ENCODE measurements at places on chromosomes 4 and X.

GRCh38 chr4:165541851-165542459, 163.1 kb downstream of the CPE start:
- DNase-seq: no peak

DNA sequence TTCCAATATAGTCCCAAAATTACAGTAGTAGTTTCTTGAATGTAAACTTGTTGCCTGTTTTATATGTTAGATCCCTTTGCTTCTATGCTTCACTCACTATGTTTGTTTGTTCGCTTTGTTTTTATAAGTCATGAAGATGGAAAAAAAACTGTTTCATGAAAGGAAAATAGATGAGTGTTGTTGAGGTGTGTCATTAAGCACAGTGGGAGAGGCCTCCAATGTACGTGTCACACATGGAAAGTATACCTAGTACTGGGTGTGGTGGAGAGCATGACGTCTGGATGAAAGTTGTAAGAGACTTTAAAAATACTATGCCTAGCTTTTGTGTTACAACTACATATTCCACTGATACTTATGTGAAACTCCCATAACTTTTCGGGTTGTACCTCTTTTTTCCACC, 28.4 kb downstream of the PLS3 start:
- DNase-seq: no peak

GRCh38 chr4:140695483-140695882, 60.7 kb downstream of the TBC1D9 start:
- no peak for DNase-seq

GRCh38 chr4:124025000-124025399, 628.4 kb downstream of the SPRY1 start:
- no peak for DNase-seq

DNA sequence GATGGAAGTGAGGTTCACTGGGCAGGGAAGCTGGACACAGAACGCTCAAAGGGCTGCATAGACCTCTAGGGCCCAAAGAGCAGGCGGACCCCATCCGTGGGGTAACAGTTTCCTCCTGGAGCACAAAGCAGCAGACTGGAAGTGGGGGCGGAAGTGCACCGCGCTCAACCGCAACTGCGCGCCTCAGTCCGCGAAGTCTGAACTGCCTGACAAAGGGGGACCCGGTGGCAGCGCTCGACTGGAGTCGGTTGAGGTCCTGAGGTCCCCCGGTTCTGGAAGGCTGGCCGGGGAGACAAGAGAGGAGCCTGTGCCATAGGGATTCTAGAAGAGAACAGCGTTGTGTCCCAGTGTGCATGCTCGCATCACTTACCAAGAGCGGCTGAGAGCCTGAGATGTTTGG, 58.5 kb downstream of the ALPK1 start:
- no peak for DNase-seq

- no peak for DNase-seq
Observed at GRCh38 chrX:13661735-13662288, 8.9 kb downstream of the TCEANC start.

GRCh38 chr4:1098311-1098925, 14.9 kb downstream of the RNF212 start:
- DNase-seq: no peak

DNA sequence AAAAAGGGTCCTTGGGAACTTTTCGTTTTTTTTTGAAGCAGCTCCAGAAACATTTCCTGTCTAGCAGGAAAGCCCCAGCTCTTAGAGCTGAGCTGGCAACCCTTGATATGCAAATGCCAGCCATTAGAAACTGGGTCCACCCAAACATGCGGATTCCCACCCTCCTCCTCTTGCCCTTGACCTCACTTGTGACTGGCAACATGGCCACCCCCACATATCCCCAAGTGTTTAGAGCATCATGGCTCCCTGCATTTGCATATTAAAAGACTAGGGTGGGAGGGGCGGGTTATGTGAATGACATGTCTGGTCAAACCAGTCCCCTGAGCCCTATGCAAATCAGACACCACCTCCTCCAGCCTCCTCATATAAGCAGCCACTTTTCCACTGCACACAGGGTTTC, 671.1 kb downstream of the FAT4 start:
- DNase-seq: no peak

DNA sequence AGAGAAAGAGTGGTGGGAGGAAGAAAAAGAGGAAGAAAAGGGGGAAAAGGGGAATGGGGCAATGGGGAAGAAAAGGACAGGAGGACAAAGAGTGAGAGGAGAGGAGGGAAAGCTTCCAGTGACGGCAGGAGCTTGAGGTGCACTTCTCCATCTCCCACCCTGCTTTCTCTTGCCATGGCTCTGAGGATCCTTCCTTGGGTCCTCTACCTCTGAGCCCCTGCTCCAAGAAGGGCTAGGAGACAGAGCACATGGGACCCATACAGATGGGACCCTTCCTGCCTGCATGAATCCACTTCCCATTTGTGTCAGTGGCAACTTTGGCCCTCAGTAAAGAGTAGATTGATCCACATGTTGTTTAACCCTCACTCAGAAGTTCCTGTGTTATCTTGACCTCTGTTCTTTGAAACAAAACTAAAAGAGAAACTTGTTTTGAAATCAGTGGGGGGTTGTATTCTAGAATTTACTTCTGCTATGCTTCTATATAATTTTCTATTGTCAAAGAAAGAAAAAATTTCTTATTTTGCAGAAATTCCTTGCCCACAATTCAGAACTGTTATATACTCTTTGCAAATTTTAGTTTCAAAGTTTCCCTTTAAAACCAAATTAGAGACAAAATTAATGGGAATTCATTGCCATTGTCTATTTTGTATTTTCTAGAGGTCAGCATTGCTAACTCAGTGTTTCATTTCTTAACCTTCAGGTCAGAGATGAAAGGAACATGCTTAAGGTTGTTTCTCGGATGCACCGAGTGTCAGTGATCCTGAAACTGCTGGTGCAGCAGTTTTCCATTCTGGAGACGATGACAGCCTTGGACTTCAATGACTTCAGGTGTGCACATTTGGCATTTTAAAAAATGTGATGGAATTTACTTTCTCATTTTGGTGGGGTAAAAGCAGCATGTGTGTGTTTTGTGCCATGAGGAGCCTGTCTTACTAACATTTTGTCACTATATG, 5.0 kb downstream of the TDO2 start:
- no peak for DNase-seq

DNA sequence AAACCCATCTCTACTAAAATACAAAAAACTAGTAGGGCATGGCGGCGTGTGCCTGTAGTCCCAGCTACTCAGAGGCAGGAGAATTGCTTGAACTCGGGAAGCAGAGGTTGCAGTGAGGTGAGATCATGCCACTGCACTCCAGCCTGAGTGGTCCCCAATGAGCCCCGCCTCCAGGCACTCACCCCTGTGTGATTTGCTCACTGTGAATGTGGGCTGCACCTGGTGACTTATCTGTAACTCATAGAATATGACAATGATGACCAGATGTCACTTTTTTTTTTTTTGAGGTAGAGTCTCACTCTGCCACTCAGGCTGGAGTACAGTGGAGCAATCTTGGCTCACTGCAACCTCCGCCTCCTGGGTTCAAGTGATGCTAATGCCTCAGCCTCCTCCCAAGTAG, 49.0 kb upstream of the HOPX start:
- DNase-seq: no peak

GRCh38 chr4:153780221-153780620, 8.7 kb downstream of the SFRP2 start:
- no peak for DNase-seq

- DNase-seq: no peak
Observed at GRCh38 chr4:152460488-152460887, 75.4 kb downstream of the FBXW7 start.

- DNase-seq: peak; percentile 24
Observed at GRCh38 chr4:3074846-3075651, 568 bp downstream of the HTT start.

DNA sequence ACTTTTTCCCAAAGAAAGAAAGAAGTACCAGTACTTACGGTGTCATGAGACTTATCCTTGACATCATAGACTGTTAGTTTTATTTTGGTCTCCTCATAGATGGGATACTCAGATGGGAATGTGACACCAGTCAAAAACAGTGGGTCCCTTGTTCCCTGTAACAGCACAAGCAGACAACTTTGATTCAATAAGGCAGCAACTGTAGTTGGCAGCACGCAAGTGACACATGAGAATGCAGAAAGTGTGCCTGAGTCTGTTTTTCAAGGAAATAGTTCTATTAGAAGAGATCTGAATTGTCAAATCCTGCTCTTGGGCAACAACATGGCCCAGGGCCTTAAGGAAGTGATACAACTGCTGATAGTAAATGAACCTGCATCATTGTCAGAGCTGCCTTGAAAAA, 443.2 kb downstream of the INPP4B start:
- no peak for DNase-seq

DNA sequence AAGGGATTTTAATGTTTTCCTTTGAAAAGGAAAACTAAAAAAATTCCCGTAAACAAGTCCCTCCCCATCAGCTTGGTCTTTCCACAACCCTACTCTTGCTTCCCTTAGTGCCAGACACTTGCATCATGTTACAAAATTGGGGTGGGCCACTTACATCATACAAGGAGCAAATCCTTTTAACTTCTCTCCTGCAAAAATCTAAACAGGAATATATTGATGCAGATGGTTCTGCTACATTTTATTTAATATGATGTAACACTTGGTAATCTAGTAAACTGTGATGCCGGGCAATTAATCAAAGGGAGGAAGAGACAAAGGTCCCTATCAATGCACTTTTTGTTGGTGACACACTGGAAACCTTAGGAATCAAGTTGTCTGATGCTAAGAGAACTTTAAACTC, 125.3 kb downstream of the UBE2K start:
- DNase-seq: no peak
